ENCODE measurements at places on chromosomes 3 and 15. TPM values are rescaled to one million over a fixed set of nuclear protein-coding genes. Genes with fewer than 3 reads are reported as not detected.
A peak's percentile ranks its signal among the peaks of the same experiment; 100 is the strongest.

- DNase-seq, result no peak
Observed at GRCh38 chr3:88105325-88105724, 44.4 kb upstream of the C3orf38 start.

- DNase-seq, result no peak
Observed at GRCh38 chr3:84125760-84126159, 833.0 kb upstream of the CADM2 start.

Gene STRA6
- not detected for total RNA-seq

GRCh38 chr3:158709666-158710083, 22.6 kb downstream of the RARRES1 start:
- no peak for DNase-seq

GRCh38 chr3:186236357-186237020, 125.5 kb downstream of the DGKG start:
- no peak for DNase-seq

- DNase-seq, result no peak
Observed at GRCh38 chr3:11539218-11539617, 104.5 kb downstream of the VGLL4 start.

- no peak for DNase-seq
Observed at GRCh38 chr15:31831596-31831995, 198.7 kb upstream of the CHRNA7 start.

Gene TGM4
- not detected for total RNA-seq

DNA sequence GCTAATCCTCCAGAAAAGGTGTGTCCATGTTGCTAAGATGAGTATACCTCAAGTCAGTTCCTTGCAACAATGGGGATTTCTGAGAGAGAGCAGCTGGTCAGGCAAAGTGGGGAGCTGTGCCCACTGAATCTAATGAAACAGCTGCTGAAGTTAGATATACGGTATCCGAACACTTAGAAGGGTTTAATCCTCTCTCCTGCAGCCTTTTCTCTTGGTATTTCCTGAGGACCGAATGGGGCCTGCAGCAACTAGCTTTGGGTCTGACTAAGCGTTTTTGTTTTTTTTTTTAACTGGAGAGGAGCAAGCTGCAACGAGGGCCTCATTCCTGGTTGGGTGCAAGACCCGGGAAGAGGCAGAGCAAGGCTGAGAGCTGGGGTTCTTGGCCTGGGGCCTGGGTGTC, 37.6 kb upstream of the BNC1 start:
- no peak for DNase-seq

Gene LCTL
- total RNA-seq, result not detected

Gene LRRIQ4
- not detected for total RNA-seq

- peak; percentile 80 for DNase-seq
Observed at GRCh38 chr3:126197854-126198584, 17.6 kb upstream of the ALDH1L1 start.

GRCh38 chr3:168952551-168952950, 711.0 kb downstream of the MECOM start:
- no peak for DNase-seq

Gene PLCH1
- total RNA-seq, result 1.1 TPM

DNA sequence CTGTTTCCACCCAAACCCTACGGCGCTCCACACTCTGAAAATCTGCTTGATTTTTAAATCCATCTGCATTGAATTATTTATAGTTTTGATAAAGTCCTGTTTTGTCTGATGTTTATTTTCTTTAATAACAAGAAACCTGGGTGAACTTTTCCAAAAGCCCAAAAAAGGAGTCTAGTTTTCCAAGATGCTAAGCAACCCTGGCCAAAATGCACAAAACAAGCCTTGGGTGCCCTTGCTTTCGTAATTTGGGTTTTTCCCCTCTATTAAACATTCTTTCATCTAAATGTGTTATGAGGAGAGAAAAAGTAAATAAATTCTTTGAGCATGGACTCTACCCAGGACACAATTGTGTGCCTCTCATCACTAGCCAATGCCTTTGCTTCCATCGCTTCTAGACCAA, 468.9 kb downstream of the MCTP2 start:
- no peak for DNase-seq

Gene FRMD5
- total RNA-seq, result not detected

- DNase-seq, result no peak
Observed at GRCh38 chr3:72520690-72521308, 327.4 kb downstream of the SHQ1 start.

GRCh38 chr3:123341871-123342630, 106.8 kb downstream of the ADCY5 start:
- DNase-seq, result peak; percentile 42

Data from psoas muscle (tissue), 8 donors.